NCI-H1092 treated with DMSO at 0.1 percent for 48 hours (cell line): ENCODE measurements at places on chromosomes 5 and 9.

GRCh38 chr5:137565450-137565849 lies 66.3 kb upstream of the SPOCK1 start:
- no peak for DNase-seq

DNA sequence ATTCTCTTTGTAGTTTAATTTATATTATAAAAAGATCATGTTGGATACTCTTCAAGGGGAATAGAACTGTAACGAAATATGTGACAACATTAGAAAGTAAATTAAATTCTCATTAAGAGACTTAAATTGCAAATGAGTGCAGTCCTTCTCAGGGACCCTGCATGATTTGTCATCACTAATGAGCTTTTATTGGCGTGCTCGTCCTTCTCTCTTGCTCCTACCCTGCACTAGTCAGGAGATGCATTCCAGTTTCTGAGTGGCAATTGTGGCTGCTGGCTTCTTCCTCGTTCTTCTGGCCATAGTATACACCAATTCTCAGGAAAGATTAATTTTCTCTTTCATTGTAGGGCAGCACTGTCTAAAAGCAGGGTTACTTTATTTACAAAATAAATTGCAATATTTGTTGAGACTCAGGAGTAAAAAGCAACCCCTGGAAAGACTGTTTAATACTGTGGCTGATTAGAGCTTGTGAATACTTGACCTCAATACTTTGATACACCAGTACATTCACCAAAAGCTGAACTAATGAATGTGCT lies 376.3 kb upstream of the CHD1 start:
- no peak for DNase-seq

DNA sequence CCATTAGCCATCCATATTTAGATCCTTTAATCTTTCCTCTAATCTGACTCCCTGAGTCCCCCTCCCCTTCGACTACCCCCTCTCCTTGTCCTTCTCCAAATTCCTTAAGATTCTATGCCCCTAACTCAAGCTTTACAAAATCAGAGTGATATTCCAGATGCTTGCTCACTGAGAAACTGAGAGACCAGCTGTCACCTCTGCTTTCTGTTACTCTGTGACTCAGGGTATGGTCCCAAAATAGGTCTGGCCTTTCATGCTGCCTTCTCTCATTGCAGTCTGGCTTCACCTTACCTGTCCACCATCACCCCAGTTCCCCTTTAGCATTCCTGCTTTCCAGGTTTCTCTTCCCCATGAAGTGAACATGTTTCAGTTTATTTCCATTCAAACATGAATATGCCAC lies 383.3 kb upstream of the SLC30A5 start:
- no peak for DNase-seq

GRCh38 chr9:109114670-109115069 lies 5.1 kb downstream of the TMEM245 start:
- no peak for DNase-seq

GRCh38 chr5:9056046-9056445 lies 489.8 kb downstream of the SEMA5A start:
- DNase-seq, result no peak

- no peak for DNase-seq
Observed at GRCh38 chr9:107874591-107875369, 385.2 kb upstream of the KLF4 start.

- DNase-seq, result no peak
Observed at GRCh38 chr5:109693535-109694400, 4.0 kb downstream of the MAN2A1 start.

GRCh38 chr5:64615895-64616294 lies 74.4 kb upstream of the SHISAL2B start:
- no peak for DNase-seq

DNA sequence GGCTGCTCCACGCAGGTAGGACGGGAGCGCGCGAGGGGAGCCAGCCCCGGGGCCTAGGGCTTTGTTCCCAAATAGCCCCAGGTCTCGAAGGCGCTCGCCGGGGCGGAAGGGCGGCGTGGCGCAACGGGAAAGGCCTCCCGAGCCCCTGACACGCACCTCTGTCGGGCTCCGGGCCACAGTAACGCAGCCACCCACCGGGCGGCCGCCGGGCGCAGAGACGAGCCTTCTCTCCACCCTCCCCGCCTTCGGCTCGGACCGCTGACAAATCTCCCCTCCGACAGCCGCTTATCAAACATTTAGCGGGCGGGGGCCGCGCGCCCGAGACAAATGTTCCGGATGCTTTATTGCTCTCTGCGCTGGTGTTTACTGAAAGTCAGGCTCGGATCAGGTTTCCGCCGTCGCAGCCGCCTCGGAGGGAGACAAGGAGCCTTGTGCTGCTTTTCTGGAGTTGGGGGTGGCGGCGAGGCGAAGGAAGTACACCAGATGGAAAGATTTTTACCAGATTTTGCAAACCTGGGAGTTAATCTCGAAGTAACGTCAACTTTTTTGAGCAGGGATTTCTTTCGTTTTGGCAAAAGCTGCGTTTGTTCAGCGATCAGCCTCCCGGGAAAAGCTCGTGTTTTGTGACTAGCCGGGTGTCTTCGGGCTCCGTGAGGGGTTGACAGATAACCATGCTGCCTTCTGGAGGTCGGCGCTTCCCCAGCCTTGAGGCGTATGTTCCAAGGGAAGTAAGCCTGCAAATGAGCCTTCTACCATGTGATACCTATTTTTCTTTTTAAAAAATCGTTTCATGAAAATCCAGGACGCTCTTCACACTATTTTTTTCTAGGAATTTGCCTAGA lies 950 bp downstream of the RGMB start:
- DNase-seq, result peak; percentile 53

DNA sequence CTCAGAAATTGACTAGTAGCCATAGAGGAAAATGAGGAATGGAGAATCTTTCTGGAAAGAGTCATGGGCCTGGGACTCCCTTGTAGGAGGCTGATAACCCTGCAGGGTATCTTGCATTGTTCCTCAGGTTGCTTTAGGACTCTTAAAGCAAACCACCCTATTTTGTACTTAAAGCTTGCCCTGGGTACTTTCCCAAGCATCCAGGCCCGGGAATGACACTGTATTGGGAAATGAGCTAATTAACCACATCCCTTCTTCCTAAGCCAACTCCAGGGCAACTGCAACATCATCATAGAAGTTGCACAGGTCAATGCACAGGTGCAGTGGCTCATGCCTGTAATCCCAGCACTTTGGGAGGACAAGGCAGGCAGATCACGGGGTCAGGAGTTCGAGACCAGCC lies 55.9 kb downstream of the UGCG start:
- no peak for DNase-seq

DNA sequence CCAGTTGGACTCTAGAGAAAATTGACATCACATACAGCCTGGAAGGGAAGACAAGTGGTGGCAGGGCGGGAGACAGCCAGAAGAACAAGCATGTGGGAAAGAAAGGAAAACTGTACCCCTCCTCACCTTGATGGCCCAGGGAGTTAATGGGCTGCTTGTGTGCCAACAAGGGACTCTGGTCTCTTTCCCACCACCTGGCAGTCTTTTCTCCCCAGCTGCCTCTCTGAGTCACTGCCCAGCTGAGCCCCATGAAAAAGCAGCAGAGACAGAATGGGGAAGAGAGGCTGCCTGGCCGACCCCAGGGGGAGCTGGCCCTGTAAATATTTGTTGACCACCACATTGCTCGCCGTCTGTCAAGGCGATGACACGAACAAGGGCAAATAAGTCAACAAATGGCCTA lies 359.4 kb downstream of the ENC1 start:
- peak; percentile 70 for DNase-seq

DNA sequence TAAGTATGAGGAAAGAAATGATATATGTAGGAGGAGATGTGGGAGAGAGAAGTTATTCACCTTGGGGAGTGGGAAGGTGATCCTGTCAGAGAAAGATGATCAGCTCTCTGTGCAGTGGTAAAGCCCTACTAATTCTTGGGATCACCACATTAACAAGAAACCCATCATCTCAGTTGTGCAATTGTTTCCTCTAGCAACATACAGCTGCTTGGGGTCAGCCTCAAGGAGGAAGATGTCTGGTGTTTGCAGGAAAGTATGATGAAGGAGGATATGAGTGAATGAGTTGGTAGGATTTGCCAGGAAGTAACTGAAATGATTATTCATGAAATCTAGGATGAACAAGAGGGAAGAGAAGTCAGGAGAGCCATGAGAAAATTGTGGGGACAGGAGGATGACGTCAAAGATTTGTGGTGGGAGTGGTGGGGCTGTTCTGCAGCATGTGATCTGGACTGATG lies 50.1 kb downstream of the TNFSF8 start:
- no peak for DNase-seq

DNA sequence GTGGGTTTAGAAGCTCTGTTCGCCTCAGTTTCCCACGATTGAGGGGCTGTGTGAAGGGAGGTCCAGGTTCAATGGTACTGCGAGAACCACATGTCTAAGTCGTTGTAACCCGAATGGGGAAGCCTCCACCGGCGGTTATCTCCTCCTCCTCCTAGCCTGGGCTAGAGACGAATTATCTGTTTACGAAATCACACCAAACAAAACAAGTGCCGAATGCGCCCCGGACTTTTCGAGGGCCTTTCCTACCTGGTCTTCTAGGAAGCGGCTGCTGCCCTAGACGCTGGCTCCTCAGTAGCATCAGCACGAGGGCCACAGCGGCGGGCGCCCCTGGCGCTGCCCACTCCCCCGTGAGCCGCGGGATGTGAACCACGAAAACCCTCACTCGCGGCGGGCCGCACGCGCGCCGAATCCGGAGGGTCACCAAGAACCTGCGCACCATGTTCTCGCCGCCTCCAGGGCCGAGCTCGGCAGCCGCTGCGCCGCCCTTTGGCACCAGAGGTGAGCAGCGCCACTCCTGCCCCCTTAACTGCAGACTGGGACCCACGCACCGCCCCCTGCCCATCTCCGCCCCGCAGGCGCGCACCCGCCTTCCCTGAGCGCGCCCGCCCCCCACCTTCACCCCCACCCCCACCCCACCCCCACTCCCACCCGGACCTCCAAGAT lies at the start of gene CDKN2A:
Gene CDKN2A (minus strand): TSS at position 500 of the 663 bp plus-strand sequence.
- DNase-seq, result peak; percentile 98

GRCh38 chr5:39158127-39158593 lies 61.2 kb downstream of the FYB1 start:
- DNase-seq, result no peak

GRCh38 chr5:115098041-115098702 lies 71.5 kb downstream of the TRIM36 start:
- DNase-seq, result peak; percentile 26

- DNase-seq, result no peak
Observed at GRCh38 chr9:83138422-83139135, 75.6 kb upstream of the RASEF start.

DNA sequence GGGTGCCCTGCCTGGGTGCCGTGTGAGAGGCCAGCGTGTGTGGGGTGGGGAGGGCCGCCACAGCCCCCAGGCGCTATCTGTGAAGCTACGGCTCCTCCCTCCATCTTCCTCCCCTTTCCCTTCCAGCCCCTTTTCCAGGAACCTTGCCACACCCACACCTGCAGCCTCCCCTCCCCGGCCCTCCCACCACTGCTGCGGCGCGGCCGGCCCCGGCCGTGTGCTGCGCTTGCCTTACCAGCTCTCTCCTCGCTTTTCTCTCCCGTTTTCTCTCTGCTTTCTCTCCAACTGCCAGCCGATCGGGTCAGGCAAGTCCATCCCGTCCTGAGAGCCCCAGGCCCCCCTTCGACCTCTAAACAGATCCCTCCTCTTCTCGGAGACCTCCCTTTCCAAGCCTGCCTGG lies 21.4 kb downstream of the GOLGA2 start:
- DNase-seq, result no peak

DNA sequence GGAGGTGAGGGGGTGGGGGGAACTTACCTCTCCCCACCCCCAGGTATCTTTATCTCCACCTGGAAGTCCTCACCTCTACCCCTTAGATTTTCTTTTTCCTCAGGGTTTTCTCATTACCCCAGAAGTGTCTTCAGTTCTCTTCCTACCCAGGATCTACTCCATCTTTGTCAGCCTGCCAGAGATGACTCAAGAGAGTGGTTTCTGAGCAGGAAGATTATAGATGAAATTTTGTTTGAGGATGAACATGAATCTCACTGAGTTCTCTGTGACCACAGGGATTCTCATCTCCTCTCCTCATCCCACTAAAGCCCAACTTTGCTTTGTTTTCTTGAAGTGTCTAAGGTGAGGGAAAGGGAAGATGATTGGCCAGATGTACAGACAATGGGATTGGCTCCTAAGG lies 5.2 kb upstream of the HINT2 start:
- no peak for DNase-seq

DNA sequence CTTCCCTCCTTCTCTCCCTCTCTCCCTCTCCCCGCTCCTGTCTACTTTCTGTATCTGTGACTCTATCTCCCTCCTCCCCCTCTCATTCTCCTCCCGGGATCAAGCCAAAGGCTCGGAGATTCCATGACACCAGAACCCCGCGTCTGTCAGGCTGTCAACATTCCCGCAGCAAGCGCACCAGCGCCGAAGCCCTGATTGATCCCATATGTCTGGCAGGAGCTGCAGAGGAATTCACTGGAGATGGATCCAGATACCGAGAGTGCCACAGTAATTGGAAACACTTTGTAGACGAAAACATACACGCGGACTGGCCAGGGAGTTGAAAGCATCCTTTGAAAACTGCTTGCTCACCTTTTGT lies 300 bp upstream of the SVEP1 start:
- no peak for DNase-seq

GRCh38 chr5:180498378-180498777 lies 4.2 kb downstream of the CNOT6 start:
- no peak for DNase-seq

DNA sequence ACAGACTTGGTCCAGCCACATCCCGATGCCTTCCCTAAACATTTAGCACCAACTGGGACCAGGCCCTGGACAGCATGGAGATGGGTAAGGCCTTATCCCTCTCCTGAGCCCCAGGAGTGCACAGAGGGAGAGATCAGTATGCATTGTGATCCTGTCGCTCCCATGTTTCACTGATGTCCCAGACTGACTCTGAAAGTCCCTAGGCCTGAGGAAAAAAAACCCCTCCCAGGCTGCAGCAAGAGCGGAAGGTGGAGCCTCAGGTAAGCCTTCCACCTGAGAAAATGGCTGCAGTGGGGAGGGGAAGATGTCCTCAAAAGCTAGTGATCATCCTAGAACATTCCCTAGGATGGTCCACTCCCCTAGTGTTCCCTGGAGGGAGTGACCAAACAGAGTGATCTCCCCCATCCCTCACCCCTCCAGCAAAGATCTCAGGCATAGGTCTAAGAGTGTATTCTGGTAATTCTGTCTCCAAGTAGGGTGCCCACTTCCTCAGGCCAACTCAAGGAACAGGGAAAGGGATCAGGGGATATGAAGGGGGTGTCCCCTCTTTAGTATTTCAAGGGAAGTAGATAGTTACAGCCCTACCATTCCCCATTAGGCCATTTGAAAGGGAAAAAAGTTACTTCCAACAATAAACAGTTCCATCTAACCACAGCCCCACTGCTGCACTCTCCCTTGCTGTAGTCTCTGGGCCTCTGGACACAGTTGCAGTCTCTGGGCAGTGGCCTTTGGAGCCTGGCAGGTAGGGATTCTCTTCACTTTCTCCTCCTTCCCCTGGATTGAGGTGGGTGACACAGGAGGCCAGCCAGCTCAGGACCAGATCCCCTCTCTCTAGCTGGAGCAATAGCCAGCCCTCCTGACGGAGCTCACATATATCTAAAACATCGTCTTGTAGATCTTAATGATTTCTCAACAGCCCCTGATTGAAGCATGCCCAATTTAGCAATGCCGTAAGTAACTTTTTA lies 6.8 kb upstream of the CXXC5 start:
- no peak for DNase-seq

- no peak for DNase-seq
Observed at GRCh38 chr9:130266236-130267098, 907 bp downstream of the HMCN2 start.
